Foreskin melanocyte (primary cell): ENCODE measurements at places on chromosomes 2 and 18.

- no peak for DNase-seq
Observed at GRCh38 chr2:41410011-41410410, 637.8 kb upstream of the PKDCC start.

DNA sequence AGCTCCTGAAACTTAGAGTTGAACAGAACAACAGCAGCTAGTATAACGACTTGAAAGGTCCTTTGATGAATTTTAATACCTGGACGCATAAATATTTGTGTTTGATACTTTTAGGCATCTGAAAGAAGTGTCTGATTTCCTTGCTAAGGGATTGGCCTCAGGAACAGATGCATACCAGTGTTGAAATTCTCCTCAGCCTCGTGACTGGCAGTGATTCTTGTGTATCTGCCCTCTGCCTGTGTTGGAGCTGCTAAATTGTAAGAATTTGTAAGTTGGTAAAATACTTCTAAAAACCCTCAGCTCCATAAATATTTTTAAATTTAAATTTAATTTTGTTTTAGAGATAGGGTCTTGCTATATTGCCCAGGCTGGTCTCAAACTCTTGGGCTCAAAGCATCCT, 22.4 kb upstream of the SCYGR1 start:
- no peak for DNase-seq

DNA sequence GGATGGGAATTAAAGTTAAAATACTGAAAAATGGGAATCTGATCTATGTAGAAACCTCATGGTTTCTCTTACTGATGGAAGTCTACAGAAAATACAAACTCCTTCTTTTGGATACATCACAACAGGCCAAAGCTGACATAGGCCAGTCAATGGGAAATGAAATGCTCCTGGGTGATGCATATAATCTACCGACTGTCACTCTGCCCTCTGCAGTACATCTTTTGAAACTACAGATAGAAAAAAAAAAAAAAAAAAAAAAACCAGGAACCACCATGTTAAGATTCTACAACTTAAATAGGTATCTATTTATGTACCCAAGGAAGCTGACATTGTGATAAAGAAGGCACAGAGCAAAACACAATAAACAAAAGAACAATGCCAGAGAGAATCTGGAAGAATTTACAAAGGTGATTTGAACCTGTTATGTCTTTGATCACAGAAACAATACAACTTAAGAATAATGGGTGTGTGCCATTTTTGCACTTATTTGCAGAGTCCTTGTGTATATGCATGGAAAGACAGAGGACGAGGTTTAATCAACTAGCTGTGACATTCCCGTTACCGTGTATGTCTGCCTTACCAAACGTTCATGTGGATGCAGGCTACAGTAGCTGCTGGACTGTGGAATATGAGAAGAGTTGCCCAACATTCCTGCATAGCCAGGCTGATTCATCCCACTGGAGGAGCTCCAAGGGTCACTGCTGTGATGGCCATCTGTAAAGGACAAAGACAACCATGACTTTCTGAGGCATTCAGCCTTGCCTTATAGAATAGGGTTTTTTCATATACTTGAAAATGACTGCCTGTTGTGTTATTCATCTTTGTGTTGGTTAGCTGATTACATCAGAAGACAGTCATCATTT, 312.7 kb downstream of the TCF4 start:
- DNase-seq = peak; percentile 26

DNA sequence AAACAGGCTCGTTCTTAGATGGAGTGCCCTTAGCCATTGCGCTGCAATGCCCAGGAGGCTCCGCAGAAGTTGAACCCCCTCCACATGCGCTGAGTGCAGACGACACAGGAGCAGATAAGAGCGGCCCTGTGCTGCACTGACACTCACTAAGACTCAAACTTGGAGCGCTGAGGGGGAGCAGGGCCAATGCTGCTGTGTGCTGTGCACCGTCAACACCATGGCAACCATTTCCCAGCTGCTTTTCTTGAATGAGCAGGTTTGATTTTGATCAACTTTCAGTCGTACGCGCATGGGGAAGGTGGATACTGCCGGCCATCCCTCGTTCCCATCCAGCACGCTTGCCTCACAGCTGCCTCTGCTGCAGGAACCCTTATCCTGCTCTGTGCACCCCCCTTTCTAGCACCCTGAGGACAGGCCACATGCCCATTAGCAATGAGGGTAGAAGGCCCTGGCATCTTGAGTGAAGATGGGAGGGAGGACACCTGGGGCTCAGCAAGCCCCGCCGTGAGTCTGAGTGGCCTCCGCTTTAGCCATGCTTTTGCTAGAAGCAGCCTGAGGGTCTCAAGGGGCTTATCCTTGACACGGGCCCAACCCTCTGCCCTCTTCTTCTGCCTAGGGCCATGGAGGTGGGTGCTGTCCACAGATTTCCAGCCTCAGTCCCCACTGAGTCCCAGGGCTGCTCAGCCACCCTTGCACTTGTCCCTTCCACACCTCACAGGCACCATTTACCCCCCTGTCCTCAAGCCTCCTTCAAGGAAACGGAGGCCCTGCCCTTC, 271.9 kb downstream of the PHLPP1 start:
- DNase-seq = no peak

DNA sequence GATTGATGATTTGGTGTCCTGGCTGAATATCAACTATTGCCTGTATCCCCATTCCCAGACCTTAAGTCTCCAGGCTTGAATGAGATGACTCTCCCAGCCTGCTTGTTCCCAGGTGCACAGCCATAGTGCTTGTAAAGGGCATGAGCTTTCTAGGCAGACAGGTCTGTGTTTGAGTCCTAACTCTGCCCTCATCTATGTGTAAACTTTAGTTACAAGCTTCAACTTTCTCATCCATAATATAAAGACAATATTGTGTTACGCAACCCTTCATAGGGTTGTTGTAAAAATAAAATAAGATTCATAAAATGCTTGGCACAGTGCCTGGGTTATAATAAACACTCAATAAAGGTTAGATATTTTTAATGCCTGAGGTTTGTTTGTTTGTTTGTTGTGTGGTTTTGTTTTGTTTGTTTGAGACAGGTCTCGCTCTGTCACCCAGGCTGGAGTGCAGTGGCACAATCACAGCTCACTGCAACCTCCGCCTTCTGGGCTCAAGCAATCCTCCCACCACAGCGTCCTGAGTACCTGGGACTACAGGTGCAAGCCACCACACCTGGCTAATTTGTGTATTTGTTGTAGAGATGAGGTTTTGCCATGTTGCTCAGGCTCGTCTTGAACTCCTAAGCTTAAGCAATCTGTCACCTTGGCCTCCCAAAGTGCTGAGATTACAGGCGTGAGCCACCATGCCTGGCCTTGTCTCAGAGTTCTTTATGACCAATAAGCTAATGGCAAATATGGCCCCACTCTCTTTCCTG, 89.4 kb upstream of the MAPRE2 start:
- DNase-seq = no peak

- no peak for DNase-seq
Observed at GRCh38 chr18:47323158-47323557, 71.7 kb upstream of the SKOR2 start.

GRCh38 chr18:75116809-75117208, 92.1 kb downstream of the PTGR3 start:
- DNase-seq = no peak

DNA sequence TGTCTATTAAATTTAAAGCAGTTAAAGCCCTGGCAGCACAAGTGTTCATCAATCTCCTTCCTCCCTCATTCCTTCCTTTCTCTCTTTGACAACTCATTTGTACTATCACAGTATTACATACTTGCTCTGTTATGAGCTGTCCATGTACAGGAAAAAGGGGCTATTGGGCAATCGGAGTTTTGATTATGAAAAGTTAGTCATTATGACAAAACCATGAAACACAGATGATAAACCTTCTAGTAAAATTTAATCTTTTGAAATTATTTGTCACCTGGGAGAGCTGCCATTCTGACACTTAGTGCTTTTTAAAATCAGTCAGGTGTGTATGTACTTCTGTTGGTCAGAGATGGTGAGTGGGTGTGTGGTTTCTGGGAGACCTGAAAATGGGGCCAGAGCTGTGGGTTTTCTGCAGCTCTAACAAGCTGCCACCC, 39.4 kb downstream of the MAP4K4 start:
- no peak for DNase-seq

- no peak for DNase-seq
Observed at GRCh38 chr2:238615187-238615586, 188.5 kb downstream of the ASB1 start.

DNA sequence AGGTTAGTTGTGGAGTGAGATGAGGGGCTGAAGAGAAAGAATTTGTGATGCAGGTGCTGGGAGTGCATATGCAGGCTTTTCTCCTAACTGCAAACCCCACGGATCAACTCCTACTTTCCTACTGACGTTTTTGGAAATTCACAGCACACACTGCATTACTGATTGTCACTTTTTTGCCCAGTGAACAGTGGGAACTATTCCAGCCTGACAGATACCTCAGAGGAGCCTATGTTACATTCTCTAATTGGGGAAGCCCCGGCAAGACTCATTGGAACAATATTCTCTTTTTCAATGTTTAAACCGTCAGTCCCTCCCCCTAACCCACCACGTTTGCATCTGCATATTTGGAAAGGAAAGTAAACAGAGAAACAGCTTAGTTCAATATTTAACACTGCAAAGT, 126.2 kb downstream of the DPP4 start:
- no peak for DNase-seq

- no peak for DNase-seq
Observed at GRCh38 chr18:76447258-76447890, 47.7 kb downstream of the ZNF516 start.
